ENCODE measurements at places on chromosomes 4 and X.

DNA sequence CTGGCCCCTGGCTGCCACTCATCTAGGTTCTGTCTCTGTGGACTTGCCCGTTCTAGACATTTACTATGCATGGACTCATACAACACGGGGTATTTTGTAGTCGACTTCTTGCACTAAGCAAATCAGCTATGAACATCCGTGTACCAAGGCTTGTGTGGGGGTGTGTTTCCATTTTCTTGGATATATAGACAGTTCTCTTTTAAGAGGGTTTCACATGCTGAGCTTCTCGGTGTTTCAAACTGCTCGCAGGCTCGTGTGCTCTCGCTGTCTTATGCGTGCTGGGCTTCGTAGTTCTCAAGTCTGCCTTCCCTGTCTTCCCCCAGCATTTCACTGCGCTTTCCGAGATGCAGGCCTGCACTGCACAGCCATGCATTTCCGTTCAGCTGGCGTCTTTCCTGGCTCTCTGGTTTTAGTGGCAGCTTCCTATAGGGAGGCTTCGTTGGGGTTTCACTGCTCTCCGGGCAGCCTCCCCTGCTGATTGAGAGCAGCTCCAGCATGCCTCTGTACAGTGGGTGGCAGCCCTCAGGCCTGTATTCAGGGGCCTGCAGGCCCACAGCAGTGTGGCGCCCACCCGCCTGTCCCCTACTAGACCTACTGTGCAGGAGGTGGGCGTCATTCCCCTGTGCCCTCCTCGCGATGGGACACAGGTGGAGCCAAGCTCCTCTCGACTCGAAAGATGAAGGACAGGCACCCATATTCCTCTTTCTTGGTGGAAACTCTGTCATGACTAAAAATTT, 27.6 kb downstream of the ZBTB49 start:
- DNase-seq = no peak

- DNase-seq = no peak
These were observed 103.7 kb downstream of the AKAP4 start for GRCh38 chrX:50097071-50097470.

DNA sequence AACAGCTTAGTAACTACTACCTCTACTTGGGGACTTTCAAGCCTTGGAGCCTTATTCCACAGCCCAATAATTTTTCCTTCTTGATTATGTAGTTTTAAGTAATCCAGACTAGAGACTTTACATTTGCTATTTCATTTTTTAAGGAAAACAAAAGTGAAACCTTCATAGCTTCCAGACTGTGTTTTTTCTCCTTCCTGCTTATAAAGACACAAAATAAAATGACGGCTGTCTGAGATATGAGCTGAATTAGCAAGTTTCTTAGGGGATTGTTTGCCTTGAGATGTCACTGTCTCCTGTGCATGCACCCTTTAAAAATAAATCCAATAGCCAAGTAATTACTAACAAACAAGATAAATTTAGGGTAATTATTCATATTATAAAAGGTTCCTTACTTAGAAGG, 78.8 kb upstream of the PACRGL start:
- DNase-seq = no peak

DNA sequence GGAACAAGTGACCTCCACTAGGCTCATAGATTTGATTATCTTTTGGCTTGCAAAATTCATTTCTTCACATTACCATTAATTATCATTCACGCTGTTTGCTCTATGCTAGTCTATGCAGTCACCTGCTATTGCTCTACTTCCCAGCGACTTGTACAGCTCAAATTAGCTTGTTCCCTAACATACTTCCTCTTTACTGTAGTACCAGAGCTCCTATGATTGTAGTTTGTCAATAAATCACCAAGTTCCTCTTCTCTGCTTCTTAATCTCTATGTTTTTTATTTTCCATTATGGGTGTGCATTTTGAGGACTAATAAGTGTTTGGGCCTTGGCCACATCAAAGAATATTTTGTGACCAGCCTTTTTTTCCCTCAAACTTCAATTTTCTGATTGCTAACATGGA, 6.2 kb upstream of the GSPT2 start:
- DNase-seq = no peak

- no peak for DNase-seq
These were observed 20.1 kb downstream of the IGFBP7 start for GRCh38 chr4:57090079-57090478.

- DNase-seq = no peak
These were observed 23.9 kb downstream of the MOB1B start for GRCh38 chr4:70925899-70926635.

GRCh38 chr4:20421603-20421985, 169.9 kb downstream of the SLIT2 start:
- DNase-seq = no peak

- no peak for DNase-seq
These were observed 32.0 kb downstream of the PTPN13 start for GRCh38 chr4:86626066-86626465.

GRCh38 chr4:5553801-5554200, 154.6 kb downstream of the EVC2 start:
- no peak for DNase-seq

DNA sequence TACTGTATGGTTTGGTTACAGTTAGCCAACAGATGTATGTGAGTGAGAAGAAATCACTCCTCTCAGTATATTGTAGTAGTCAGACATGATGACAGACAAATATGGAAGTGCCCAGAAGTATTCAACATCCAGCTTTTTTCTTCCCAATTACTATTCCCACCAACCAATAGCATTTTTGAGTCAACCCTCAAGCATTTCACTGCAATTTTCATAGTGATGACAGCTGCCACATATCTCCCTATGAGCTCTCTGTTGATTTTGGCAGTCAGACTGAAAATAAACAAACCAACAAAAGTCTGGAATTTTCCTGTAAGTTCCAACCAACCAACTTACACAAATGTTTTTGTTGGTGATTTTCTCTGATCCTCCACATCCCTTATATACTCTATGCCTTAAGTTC, 8.2 kb upstream of the TRAM1L1 start:
- no peak for DNase-seq

DNA sequence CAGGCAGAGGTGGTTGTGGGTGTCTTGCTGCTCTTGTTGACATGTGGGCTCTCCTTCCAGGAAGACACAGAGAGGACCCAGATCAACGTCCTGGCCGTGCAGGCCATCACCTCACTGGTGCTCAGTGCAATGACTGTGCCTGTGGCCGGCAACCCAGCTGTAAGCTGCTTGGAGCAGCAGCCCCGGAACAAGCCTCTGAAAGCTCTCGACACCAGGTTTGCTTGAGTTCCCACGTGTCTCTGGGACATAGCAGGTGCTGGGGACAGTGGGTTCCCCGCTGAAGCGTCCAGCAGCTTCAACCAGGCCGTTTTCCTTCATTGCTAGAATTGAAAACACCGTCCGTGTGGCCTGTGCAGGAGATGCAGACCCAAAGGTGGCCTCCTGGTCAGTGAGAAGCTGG, 25.6 kb upstream of the MSANTD1 start:
- DNase-seq = no peak

- no peak for DNase-seq
These were observed 21.4 kb downstream of the GAB3 start for GRCh38 chrX:154729439-154729838.

- DNase-seq = no peak
These were observed 32.3 kb downstream of the VEGFC start for GRCh38 chr4:176760471-176760870.

DNA sequence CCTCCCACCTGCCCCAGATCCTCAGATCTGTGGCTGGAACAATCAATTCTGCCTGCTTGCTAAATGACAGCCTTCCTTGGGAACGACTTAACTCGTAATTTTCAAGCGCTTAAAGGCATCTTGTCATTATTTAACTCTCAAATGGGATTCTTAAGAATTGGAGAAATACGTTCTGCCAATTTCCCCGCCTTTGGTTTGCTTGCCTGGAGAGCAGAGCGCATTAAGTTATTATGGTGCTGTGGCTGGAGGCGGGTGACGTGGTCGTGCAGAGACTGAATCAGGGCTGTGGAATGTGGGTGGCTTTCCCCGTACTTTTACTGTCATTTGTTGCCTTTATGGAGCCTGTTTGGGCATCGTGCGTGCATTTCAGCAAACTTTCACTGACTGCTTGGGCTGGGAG, 78.9 kb upstream of the PSAPL1 start:
- DNase-seq = no peak

- no peak for DNase-seq
These were observed 139.1 kb downstream of the COL4A6 start for GRCh38 chrX:108299101-108299591.

GRCh38 chr4:134505511-134505910, 303.9 kb upstream of the PABPC4L start:
- no peak for DNase-seq

GRCh38 chrX:154115750-154116149, 18.2 kb upstream of the MECP2 start:
- DNase-seq = no peak

- no peak for DNase-seq
These were observed 420.8 kb upstream of the DIPK2B start for GRCh38 chrX:45621376-45622041.

- DNase-seq = no peak
These were observed 73.5 kb downstream of the HS3ST1 start for GRCh38 chr4:11355226-11355625.

GRCh38 chr4:172061204-172061603, 248.0 kb downstream of the GALNTL6 start:
- no peak for DNase-seq

DNA sequence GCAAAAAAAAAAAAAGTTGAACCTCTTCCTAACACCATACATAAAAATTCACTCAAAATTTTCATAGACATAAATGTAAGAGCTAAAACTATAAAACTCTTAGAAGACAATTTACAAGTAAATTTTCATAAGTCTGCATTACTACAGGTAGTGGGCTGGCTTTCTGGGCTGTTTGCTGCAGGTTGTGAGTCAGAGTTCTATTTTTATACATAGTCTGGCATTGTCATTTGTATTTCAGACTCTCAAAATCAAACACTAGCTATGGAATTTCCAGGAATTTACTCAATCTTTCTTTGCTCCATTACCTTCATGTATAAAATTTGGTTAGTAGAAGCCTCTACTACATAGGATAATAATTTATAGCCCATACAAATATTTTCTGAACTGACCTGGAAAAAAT, 227.2 kb downstream of the COX18 start:
- DNase-seq = no peak

- DNase-seq = no peak
These were observed 46.9 kb downstream of the HSPA4L start for GRCh38 chr4:127829014-127829413.

GRCh38 chr4:130485371-130485770, 1389.4 kb downstream of the C4orf33 start:
- DNase-seq = no peak

DNA sequence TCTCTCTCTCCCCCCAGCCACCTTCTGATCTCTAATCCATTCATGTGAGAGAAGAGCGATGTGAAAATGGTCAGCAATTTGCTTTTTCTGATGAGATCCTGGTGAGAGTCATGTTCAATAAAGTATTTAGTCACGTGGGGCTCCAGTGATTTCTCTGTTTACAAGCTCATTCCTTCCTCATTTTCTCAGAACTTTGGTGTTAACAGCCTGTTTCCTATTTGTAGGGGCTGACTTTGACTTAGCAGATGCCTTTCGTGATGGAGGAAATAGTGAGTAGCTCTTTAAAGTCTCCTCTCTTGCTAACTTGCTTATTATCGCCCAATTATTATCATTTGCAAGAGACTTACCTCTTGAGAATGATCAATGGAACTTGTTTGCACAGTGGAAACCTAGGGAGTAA, 72.6 kb upstream of the CD99 start:
- no peak for DNase-seq

- DNase-seq = no peak
These were observed 42.7 kb upstream of the CLNK start for GRCh38 chr4:10727140-10727880.

DNA sequence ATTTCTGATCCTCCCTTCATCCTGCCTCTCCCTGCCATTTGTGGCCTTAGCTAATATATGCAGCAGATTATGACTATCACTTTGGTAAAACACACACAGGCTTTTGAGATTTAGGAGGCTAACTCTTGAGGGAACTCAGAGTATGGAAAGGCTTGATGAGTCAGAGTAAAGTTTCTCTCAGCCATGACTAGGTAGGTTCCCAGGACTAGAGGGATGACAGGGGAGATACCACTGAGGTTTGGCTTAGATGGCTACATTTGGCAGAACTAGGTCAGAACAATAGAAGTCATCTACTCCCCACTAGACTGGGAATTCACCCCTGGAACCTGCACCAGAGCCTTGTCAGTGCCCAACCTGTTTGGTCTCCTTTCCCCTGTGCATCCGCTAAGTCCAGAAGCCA, 585.7 kb downstream of the TLL1 start:
- DNase-seq = no peak

GRCh38 chr4:12359420-12359819, 930.7 kb upstream of the HS3ST1 start:
- no peak for DNase-seq

- DNase-seq = no peak
These were observed 35.3 kb upstream of the WAS start for GRCh38 chrX:48648336-48648751.

GRCh38 chr4:120839974-120840751, 82.4 kb downstream of the PRDM5 start:
- DNase-seq = no peak

Measured in liver (tissue), 10 donors.